ENCODE measurements at places on chromosomes 16 and 17.
A peak's percentile ranks its signal among the peaks of the same experiment; 100 is the strongest.

- DNase-seq = no peak
Measured at GRCh38 chr17:61205931-61206330, 193.7 kb upstream of the TBX2 start.

DNA sequence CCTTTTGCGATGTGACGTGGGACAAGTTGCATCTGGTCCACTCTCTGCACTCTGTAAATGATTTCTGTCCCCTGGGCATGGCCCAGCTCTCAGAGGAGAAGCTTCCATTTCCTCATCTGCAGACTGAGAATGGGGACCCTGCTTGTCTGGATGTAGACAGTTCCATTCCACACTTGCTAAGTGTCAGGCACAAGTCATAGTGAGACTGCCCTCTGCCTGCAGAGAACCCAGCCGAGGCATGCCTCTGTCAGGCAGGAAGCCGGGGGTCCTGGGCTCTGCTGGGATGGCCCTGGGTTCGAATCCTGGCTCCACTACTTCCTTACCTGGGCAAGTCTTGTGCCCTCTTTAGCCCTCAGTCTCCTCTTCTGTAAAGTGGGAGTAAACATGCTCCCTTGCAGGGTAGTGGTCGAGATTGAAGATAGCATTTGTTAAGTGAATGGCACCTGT lies 4.1 kb downstream of the MAP2K3 start:
- peak; percentile 79 for DNase-seq

DNA sequence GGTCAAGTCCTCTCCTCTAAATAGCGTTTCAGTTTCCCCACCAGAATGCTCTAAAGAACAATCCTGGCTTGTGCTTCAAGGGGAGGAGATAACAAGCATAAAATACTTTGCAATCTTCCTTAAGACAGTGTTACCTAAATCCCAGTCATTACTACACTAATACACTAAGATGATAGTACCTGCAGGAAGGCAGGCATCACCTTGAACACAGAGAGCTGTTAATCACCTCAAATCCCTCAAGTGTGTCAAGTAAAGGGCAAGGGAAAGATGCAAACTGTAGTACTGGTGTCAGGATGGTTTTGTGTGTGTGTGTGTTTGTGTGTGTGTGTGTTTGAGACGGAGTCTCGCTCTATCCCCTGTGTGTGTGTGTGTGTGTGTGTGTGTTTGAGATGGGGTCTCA lies 36.8 kb downstream of the NACA2 start:
- no peak for DNase-seq

DNA sequence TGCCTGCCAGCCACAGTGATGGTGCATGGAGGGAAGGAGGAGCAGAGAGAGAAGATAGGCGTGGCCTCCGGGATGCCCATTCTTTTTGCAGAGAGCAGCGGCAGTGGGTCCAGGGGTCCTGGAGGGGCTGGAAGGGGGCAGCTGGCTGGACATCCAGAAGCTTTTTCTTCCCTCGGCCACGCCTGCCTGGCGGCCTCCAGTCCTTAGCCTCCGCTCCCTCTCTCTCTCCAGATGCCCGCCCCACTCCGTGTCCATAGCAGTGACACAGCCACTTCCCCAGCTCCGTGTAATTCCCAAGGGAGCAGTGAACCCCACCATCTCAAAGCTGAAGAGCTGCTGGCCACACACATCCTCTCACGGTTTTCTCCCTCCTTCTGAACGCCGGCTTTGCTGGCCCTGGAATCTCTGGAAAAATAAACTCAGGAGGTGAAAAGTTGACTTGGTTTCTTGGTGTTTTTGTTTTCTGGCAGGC lies 26.3 kb upstream of the CDC42EP4 start:
- DNase-seq = no peak

GRCh38 chr16:74107795-74108610 lies 188.6 kb upstream of the PSMD7 start:
- DNase-seq = peak; percentile 82

DNA sequence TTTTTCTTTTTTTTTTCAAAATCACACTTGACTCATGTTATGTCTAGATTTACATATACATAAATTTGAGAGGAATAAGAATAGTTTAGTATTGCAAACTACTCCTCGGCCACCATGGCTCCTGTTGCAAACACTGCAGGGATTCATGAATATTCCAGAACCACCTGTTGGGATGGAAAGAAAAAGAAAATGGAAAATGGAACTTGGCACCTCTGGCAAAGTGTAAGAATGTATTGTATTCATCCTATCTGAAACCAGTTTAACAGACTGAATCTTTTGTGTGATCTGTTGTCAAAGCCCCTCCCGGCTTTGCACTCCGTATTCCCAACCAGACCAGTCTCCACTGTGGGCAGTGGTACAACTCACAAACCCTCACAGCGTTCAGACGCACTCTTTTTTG lies 124.4 kb downstream of the SPECC1 start:
- no peak for DNase-seq

DNA sequence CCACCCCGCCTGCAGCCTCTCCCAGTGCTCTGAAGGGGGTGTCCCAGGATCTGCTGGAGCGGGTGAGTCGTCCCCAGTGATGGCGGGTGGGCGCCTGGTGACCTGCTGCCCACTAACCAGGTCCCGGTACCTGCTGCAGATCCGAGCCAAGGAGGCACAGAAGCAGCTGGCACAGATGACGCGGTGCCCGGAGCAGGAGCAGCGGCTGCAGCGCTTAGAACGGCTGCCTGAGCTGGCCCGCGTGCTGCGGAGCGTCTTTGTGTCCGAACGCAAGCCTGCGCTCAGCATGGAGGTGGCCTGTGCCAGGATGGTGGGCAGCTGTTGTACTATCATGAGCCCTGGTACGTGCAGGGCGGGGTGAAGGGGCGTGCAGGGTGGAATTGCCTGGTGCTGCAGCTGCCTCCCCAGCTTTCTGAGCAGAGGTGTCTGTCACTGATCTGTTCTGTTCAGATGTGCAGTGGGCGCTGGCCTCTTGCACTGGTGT lies 3.6 kb downstream of the CDT1 start:
- peak; percentile 49 for DNase-seq

DNA sequence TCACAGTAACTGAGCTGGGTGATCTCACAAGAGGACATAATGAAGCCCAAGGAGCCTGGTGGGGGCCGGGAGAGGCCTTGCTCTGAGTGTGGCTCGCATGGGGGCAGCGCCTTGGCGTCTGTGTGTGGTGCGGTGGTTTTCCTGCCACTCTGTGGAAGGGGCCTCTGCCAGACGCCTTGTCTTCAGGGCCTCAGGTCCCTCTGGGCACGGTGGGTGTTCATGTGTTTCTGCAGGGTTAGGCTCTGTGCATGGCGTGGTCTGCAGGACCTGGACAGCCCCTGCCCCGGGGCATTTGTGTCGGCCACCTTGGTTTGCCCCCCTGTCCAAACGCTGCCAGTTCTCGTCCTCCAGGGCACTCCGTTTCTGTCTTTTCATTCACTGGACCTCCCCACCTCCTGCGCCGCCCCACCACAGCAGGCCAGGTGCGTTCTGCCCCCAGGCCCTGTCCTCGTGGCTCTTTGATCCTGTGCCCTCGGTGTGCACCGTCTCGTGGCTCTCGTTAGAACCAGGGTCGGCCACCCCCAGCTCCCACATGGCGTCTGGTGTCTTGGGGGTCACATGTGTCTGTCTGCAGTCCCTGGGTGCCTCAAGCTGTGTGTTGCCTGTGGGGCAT lies 43.7 kb upstream of the ZNF750 start:
- no peak for DNase-seq

GRCh38 chr17:64687376-64687775 lies 25.3 kb upstream of the SMURF2 start:
- no peak for DNase-seq

- no peak for DNase-seq
Measured at GRCh38 chr16:6541267-6541666, 791.4 kb upstream of the RBFOX1 start.

GRCh38 chr16:23902748-23903414 lies 67.1 kb downstream of the PRKCB start:
- no peak for DNase-seq

DNA sequence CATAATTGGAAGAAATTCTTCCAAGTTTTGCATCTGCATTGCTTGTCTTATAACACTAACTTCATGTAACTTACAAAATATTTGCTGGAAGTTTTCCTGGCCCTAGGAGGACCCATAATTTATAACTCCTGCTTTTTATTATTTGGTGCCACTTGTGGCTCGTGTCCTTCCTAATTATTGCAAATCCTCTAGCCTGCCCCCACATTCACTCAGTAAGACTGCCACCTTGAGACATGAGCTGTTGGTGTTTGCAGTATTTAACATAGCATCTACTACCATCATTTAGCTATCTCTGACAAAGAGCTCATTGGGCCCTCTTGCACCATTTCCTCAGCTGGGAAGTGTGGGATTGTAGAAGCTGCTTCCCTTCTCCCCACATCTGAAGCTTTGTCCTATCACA lies 49.5 kb downstream of the FTO start:
- DNase-seq = no peak

- DNase-seq = no peak
Measured at GRCh38 chr16:71626018-71626857, at the start of gene MARVELD3. TSS of gene MARVELD3 (plus strand) at chr16:71626184. CDS start at chr16:71626230, 46 bp downstream.

DNA sequence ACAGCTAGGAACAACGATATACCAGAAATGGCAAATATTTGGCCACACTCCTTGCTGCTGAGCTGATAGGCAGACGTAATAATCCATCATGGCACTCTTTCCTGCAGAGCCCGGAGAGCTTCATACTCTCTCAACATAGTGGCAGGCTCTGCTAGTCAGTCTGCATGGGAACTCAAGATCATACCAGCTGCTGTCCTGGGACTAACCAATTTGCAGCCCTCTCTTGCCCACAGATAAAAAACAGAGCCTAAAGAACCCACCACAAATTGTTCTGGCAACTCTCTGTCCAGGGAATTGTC lies 13.5 kb downstream of the GSDMB start:
- DNase-seq = no peak

- no peak for DNase-seq
Measured at GRCh38 chr17:19670908-19671307, 22.4 kb downstream of the ALDH3A2 start.

DNA sequence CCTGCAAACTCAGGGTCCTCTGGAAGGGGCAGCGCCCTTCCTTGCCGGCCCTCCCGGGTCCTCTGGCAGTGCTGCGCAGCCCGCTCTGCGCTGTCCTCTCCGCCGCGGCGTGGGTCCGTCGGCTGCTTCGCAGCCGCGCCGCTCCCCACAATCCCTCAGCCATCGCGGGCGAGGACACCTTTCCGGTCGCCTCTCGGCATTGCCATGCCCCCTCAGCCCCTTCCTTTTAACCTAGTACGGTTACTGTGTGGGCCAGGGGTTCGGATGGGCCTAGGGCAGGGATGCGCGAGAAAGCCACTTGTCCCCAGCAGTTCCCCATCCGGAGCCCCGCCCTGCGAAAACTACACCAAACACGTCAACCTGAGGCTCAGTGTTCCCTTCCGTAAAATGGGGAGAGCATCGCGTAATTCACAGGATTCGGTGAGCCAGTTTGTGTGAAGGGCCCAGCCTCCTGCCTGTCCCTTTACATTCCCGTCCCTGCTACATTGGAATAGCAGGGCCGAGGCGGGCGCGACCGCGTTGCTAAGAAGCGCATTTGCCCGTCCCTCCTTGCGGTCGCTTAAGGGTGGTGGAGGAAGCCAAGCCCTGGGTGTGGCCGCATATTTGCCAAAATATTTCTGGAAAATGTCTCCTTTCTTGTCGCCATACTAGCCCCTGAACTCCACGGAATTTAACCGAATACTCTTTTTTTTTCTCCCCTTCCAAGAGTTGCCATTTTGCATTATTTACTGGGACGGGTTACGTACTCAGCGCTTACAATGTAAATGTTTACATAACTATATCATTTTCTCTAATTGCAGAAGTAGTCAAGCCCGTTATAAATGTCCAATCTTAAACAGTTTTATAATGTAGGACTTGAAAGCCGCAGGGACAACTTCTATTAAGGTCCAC lies 13.2 kb downstream of the COPZ2 start:
- DNase-seq = peak; percentile 78

- DNase-seq = no peak
Measured at GRCh38 chr16:69481901-69482341, 57.5 kb downstream of the CYB5B start.

DNA sequence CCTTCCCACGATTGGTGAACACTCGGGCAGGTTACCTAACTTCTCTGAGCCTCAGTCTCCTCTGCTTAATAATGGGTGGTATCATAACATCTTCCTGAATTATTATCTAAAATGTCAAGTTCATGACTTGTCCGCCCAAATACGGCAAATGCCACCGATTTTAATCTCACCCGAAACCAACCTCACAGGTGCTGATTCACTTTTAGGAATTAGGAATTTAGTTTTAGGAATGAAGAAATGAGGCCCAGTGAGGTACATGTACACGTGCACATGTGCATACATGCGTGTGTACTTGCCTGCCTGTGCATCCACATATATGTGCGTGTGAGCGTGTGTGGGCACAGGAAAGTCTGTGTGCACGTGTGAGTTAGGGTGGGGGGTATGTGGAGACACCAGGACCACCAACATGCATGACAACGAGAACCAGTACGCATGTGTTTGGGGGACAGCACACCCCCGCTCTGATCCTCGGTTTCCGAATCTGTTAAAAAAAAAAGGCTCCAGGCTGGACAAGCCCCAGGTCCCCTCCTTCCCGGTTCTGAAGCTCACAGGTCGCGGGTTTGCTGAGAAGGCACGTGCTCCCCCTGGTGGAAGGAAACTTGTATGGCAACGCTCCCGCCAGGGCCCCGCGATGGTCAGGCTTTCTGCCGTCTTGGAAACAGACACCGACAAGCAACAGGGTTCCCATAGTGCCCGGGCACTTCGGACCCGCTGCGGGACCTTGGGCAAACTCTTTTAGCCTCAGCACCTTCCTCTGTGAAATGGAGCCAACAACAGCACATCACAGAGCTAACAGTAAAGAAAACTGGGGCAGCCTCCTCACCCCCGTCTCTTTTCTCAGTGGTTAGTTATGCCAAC lies 219.2 kb downstream of the RBFOX3 start:
- peak; percentile 85 for DNase-seq

DNA sequence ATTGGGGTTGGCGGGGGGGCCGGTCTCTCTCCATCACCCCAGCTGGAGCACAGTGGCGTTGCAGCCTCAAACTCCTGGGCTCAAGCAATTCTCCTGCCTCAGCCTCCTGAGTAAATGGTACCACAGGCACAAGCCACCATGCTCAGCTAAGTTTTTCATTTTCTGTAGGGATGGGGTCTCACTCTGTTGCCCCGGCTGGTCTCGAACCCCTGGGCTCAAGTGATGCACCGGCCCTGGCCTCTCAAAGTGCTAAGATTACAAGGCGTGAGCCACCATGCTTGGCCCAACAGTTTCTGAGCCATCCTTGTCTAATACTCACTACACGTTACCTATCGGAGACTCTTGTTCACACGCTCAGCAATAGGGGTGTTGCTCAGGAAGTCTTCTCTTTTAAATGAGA lies 11.6 kb downstream of the WDR59 start:
- no peak for DNase-seq

GRCh38 chr17:58339755-58340404 lies 11.3 kb upstream of the TSPOAP1 start:
- DNase-seq = peak; percentile 56

GRCh38 chr17:67377488-67378453 lies 690 bp downstream of the PITPNC1 start:
- peak; percentile 81 for DNase-seq
